ENCODE measurements at places on chromosomes 7 and 10.

- no peak for DNase-seq
These were observed 108.1 kb downstream of the BMPER start for GRCh38 chr7:34013421-34013820.

DNA sequence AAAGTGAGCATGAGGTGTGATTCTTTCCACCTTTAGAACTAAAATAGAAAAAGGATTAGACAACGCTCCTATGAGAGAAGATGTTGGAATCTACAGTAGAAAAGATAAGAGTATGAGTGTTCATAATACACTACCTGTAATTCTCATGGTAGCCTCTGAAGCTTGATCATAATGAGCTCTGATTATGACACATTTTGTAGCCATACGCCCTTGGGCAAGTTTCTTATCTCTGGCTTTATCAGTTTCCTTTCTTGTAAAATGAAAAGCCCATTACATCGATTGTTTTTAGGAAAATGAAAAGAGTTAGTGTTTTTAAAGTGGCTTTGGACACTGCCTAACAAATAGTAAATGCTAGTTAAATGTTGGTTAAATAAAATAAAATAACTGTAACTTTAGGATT lies 22.4 kb upstream of the PRSS58 start:
- no peak for DNase-seq

GRCh38 chr10:107914450-107915214 lies 750.1 kb upstream of the SORCS1 start:
- no peak for DNase-seq

DNA sequence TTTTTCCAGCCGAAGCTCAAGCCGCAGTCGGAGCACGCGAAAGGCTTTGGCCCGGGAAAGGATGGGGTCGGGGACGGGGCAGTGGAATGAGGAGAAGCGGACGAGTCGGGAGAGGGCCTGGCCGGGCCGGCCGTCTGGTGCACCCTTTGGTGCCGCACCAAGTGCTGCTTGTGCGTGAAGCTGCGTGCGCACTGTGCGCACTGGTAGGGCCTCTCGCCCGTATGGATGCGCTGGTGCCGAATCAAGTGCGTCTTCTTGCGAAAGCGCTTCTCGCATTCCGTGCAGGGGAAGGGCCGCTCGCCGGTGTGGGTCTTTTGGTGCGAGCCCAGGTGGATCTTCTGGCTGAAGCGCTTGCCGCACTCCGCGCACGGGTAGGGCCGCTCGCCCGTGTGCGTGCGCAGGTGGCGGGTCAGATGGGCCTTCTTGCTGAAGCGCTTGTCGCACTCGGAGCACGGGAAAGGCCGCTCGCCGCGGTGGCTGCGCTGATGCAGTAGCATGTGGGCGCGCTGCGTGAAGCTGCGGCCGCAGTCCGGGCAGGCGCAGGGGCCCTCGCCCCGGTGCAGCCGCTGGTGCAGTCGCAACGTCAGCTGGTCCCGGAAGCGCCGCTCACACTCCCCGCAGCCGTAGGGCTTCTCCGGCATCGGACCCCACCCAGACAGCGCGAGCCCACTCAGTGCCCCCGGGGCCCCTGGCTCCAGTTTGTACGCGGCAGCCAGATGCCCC lies 7.8 kb downstream of the ZNF467 start:
- no peak for DNase-seq

DNA sequence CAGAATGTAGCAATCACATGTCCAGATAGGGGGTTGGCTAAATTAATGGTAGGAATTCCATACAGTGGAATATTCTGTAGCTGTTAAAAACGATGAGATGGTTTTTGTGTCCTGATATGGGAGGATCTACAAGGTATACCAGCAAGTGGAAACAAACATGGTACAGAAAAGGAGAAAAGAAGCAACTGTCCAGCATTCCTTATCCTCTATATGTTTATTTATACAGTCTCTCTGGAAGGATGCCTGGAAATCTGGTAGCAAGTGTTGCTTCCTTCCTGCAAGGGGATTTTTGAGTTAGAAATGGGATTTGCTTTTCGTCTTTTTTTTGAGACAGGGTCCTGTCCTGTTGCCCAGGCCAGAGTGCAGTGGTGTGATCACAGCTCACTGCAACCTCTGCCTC lies 19.3 kb downstream of the IL15RA start:
- DNase-seq, result no peak

DNA sequence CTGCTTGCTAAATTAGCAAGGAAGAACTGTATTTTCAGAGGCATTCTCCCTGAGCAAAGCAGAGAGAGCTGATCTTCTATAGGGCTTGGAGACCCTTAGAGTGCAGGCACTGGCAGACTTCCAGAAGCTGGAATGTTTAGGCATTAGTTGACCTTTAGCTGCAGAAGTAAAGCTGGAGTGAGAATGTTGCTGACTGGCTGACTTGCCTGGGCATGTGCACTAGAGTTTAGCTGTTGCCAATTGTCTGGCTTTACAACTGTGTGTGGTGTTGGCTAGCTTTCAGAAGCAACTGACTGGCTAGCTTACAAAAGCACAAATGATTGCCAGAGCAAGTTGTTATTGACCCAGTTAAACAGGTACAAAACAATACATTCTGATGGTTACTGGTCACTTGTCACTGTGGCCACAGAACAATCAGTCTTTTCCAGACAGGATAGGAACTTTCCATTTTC lies 25.1 kb downstream of the FAM13C start:
- no peak for DNase-seq

DNA sequence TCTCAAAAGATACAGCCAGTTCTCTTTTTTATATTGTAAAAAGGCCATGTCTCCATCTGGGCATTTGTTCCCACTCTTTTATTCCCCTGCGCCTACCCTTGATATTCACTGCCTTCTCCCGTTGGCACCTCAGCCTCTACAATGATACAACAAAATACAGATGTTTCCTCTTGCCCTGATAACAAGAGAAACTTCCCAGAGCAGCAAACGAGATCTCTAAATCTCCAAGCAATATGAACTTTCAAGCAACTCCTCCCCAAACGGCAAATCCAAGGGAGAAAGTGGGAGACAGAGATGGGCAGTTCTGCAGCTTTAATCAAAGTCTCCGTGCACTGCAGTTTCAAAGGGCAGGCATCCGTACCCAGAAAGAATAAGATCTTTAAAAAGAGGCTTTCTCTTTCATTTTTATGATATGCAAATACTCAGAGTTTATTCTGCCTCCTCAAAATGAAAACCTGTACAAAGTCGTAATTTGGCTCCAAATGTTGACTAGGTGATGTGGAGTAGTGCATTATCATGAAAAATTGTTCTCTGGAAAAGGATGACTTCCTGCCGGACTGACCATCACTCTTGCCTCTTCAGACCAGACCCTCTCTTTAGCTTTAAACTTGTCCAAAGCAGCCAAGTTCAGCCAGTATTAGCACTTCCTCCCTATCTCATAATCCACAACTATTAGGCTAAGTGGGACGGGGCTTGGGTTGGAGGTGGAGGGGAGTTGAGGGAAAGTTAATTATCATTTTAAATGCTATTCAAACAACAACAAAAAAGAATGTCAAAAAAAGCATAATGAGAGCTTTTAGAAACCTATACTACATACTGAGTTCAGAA lies 682 bp downstream of the HGF start:
- no peak for DNase-seq

DNA sequence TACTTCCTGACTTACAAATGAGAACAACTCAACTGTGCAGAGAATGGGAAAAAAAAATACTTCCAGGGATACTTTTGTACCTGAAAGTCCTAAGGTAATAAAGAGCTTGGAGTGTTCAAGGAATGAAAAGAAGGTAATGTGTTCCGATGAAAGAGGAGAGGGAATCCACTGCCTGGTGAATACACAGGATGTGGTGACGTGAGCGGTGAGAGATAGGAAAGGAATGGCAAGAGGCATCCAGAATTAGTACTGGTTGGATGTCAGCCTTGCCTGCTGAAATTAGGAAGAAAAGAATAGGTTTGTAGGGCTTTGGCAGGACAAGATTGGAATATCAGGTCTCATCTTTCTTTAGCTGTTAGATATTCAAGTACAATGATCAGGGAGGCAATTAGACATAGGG lies 347.7 kb downstream of the POM121L12 start:
- no peak for DNase-seq

DNA sequence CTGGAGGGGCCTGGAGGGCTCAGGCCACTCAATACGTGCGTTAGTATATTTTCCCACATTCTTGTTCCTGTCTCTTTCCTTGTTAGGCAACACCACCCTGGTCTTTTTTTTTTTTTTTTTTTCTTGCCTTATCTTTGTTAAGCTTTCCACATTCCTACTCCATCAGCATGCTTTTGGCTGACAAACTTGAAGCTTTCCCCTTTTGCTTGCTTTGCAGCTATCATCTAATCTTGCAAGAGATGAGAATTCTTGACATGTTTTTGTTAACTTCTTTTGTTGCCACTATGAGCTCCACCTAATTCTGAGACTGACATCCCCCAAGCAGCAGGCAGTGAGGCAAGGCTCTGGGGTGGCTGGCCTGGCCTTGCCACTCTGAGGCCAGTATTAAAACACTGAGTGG lies 52.5 kb upstream of the NRP1 start:
- DNase-seq, result no peak

- no peak for DNase-seq
These were observed 45.8 kb upstream of the DNAH11 start for GRCh38 chr7:21497072-21497471.

GRCh38 chr10:132865851-132866600 lies 76.3 kb downstream of the CFAP46 start:
- DNase-seq, result no peak

DNA sequence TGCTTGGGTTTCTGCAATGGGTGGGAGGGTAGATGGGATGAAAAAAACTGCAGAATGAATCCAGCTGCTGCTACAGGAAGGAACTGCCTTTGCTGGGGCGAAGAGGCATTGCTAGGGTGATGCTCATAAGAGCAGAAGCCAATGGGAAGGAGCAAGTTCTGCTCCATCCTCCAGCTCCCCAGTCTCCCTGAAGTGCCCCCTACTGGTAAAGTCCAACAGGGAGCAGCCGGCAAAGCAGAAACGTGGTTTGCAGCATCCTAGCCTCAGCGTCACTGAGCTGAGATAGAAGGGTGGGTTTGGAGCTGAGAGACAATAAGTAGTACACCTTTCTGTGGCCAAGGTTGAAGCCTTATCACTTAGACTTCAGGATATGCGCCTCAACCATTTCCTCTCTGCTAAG lies 220.5 kb downstream of the CCSER2 start:
- DNase-seq, result no peak

GRCh38 chr7:30323006-30323355 lies 38.6 kb downstream of the ZNRF2 start:
- DNase-seq, result no peak

- no peak for DNase-seq
These were observed 149.9 kb downstream of the ANKRD30A start for GRCh38 chr10:37275216-37275777.

- no peak for DNase-seq
These were observed 43.3 kb downstream of the PAPSS2 start for GRCh38 chr10:87702973-87703294.

DNA sequence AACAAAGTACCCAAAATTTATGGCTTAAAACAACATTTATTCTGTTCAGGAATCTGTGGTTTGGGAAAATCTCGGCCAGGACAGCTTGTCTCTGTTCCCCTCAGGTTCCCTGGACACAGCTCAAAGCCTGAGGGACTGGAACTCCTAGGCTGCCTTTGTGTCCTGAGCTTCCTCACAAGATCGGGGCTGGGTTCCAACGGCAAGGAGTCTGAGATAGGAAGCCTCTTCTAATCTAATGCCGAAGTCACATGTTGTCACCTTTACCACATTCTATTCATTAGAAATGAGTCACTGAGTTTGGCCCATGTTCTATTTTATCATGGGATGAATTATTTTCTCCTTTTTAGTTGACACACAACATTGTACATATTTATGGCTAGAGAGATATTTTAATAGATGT lies 80.5 kb downstream of the ANKRD26 start:
- no peak for DNase-seq

DNA sequence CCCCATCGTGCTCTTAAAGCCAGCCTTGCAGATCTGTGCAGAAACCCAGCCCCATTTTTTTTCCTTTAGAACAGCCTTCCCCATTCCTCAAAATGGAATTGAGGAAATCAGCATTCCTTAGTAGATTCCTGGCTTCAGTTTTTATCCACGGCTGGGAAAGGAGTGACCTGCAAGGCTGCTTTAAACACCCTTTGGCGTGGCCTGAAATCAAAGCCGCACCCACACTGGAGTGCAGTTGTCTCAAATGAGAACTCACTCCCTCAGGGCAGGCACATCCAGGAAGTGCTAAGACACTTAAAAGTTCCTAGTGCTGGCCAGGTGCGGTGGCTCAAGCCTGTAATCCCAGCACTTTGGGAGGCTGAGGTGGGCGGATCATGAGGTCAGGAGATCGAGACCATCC lies 34.8 kb downstream of the HTR5A start:
- DNase-seq, result no peak

DNA sequence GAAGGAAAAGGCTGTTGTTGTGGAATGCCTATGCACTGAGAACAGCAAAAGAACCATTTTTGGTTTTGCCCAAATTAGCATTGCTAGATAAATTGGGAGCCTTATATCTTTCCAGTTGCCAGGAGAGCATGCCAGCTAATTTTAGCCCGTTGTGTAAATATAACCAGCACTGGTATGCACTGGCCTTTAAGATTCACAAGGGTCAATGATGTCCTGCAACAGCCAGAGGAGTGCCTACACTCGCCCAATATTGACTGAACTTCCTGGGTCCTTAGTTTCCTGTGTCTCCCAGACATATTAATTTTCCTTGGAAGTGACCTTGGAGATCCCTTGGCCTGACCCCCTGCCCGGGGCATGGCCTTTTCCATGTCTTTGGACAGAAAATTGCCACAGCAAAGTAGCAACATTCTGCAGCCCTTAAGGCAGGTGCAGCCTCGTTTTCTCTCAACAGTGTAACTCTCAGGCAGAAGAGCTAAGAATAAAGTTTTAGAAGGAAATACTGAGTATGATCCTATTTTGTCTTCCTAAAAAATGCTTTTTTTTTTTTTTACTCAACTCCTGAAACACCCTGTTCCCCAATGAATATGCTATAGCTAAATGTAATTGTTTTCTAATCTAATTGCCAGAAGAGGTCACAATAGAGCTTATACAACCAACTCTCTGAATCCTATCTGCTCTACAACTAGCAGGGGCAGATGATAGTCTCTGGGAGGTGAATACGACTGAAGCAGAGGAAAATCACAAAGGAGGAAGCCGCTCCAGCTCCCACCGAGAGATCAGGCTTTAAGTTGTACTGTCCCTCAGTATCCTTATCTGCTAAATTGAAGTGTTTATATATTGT lies 131.9 kb upstream of the PCGF5 start:
- DNase-seq, result no peak

GRCh38 chr10:11074536-11075267 lies 57.0 kb downstream of the CELF2 start:
- DNase-seq, result no peak

- peak; percentile 5 for DNase-seq
These were observed 40.9 kb upstream of the ZNF32 start for GRCh38 chr10:43689618-43689954.

GRCh38 chr7:138359870-138360559 lies 100.0 kb upstream of the TRIM24 start:
- DNase-seq, result no peak

DNA sequence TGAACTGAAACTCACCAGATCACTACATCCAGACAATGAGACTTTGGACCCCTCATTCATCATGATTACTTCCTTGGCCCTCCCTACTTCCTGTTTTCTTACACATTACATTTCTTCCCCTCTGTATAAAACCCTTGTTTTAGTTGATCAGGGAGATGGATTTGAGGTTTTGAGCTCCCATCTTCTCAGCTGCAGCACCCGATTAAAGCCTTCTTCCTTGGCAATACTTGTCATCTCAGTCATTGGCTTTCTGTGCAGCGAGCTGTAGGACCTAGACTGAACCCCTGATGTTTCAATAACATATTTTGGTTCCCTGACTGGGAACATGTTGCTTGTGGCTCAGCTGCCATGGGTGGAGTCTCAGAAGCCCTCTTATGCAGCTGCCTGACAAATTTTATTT lies 33.1 kb downstream of the NOLC1 start:
- DNase-seq, result no peak

All from activated CD4-positive, alpha-beta T cell treated with anti-CD3 and anti-CD28 coated beads, Interleukin-2, amount 50 U/mL, for 24 hours (primary cell).